ENCODE measurements at places on chromosomes 7 and 10. TPM values are rescaled to one million over a fixed set of nuclear protein-coding genes. Genes with fewer than 3 reads are reported as not detected.

The GIMAP4 gene
- 0.27 TPM for total RNA-seq

The SMARCD3 gene
- total RNA-seq: 0.29 TPM

The CCDC136 gene
- total RNA-seq: 13.9 TPM

The GSAP gene
- total RNA-seq: 200 TPM

- H3K36me3 ChIP-seq: peaks cover 8% of the 10 kb centered on the region
- H3K27ac ChIP-seq: no peak overlapping the region
- no peak for DNase-seq
- H3K27me3 ChIP-seq: no peaks in the 10 kb centered on the region
- H3K4me1 ChIP-seq: no peaks in the 10 kb centered on the region
These were observed 8.1 kb downstream of the TFAM start for GRCh38 chr10:58393317-58393716.

DNA sequence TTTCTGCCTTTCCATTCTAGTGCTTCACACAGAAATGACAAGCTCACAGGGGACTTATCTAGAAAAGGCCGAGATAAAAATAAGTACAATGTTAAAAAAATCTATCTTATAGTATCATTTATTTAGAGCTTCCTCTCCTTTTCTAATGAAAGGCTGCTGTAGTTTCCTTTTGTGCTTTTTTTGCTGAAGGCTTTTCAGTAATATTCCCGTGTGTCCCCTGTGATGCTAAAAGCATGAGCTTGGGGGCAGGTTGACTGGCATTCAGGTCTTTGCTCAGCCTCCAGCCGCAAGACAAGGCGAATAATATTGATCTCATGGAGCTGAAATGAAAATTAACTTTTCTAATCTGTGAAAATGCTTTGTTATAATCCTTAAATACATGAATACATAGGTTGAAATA lies 143.0 kb downstream of the ST7 start:
- H3K27me3 ChIP-seq: no peaks in the 10 kb centered on the region
- no peaks in the 10 kb centered on the region for H3K4me1 ChIP-seq
- no peak overlapping the region for H3K4me3 ChIP-seq
- no peaks in the 10 kb centered on the region for H3K36me3 ChIP-seq
- no peak for DNase-seq

DNA sequence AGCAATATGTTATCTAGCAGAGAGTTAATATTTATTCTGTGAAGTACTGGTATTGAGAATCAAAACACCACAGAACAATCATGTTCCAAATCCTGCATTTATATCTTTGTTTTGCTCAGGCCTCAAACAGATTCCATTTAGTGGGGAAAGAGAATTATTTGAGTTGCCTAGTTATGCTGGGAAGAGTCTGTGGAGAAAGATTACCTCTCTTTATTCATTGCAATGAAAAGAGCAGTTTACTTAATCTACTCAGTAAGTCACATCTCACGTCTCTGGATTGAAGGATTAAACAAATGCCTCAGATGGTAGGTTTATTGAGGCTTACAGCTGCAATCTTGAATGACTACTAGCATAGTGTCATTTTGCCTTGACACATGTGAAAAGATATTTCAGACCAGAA lies 76.4 kb downstream of the RUNDC3B start:
- no peak for DNase-seq
- no peak overlapping the region for H3K4me3 ChIP-seq
- H3K36me3 ChIP-seq: no peaks in the 10 kb centered on the region
- H3K27ac ChIP-seq: no peak overlapping the region
- H3K4me1 ChIP-seq: no peaks in the 10 kb centered on the region

- H3K27ac ChIP-seq: no peak overlapping the region
- no peak for DNase-seq
- no peak overlapping the region for H3K4me3 ChIP-seq
- H3K4me1 ChIP-seq: no peaks in the 10 kb centered on the region
- no peaks in the 10 kb centered on the region for H3K36me3 ChIP-seq
- H3K27me3 ChIP-seq: no peaks in the 10 kb centered on the region
These were observed 255.6 kb upstream of the ZNF32 start for GRCh38 chr10:43904301-43904700.

DNA sequence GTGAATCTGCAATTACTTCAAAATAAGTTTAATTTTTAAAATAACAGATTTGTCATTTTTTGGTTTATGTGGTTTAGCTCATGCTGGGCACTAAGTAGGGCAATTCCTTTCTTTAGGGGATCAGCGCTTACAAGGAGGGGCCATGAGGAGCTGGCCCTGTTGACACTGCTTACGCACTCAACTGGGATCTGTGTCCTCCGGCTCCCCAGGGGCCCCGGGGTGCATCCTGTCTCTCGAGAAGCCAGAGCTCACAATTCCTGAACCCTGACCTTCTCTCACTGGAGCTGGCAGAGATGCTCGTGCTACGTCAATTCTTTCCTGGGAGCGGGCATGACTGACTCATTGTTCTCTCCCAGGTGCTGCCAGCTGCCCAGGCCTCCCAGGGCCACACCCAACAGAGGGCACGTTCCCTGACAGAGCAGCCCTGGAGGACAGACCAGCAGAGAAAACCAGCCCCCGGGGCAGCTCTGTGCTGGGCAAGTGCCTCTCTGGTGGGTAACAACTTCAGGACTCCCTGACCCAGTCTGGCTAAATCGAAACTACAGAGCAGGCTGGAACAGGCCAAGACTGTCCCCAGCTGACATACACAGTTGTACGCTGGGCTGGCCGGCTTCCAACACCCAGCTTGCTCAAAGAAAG lies 36.8 kb downstream of the CTBP2 start:
- no peaks in the 10 kb centered on the region for H3K27me3 ChIP-seq
- DNase-seq: no peak
- H3K27ac ChIP-seq: no peak overlapping the region
- no peaks in the 10 kb centered on the region for H3K36me3 ChIP-seq
- no peak overlapping the region for H3K4me3 ChIP-seq

- H3K4me1 ChIP-seq: peaks cover 19% of the 10 kb centered on the region
- H3K27ac ChIP-seq: no peak overlapping the region
- DNase-seq: no peak
- H3K36me3 ChIP-seq: peaks cover 3% of the 10 kb centered on the region
- H3K4me3 ChIP-seq: no peak overlapping the region
These were observed 16.3 kb downstream of the RBM33 start for GRCh38 chr7:155660758-155661093.

The PTPRN2 gene
- 1.5 TPM for total RNA-seq

The RAPGEF5 gene
- total RNA-seq: 37.6 TPM

- H3K27me3 ChIP-seq: no peaks in the 10 kb centered on the region
- no peaks in the 10 kb centered on the region for H3K4me1 ChIP-seq
- H3K4me3 ChIP-seq: no peak overlapping the region
- no peaks in the 10 kb centered on the region for H3K36me3 ChIP-seq
- H3K27ac ChIP-seq: no peak overlapping the region
These were observed 85.5 kb downstream of the PARD3 start for GRCh38 chr10:34729619-34730018.

The GOLGA7B gene
- total RNA-seq: not detected

- DNase-seq: no peak
- H3K4me3 ChIP-seq: no peak overlapping the region
- H3K27ac ChIP-seq: no peak overlapping the region
- H3K36me3 ChIP-seq: no peaks in the 10 kb centered on the region
- H3K4me1 ChIP-seq: peaks cover 6% of the 10 kb centered on the region
- no peaks in the 10 kb centered on the region for H3K27me3 ChIP-seq
These were observed 128.1 kb upstream of the FAM20C start for GRCh38 chr7:64098-64915.

GRCh38 chr10:68166871-68167585 lies 57.7 kb downstream of the MYPN start:
- no peaks in the 10 kb centered on the region for H3K27me3 ChIP-seq
- no peak for DNase-seq
- H3K27ac ChIP-seq: no peak overlapping the region
- no peak overlapping the region for H3K4me3 ChIP-seq

The LHFPL3 gene
- not detected for total RNA-seq

The ZNF365 gene
- total RNA-seq: 0.17 TPM

GRCh38 chr7:15669443-15670090 lies 16.9 kb downstream of the MEOX2 start:
- no peaks in the 10 kb centered on the region for H3K4me1 ChIP-seq
- H3K36me3 ChIP-seq: no peaks in the 10 kb centered on the region
- no peak for DNase-seq
- H3K27ac ChIP-seq: no peak overlapping the region
- no peak overlapping the region for H3K4me3 ChIP-seq
- no peaks in the 10 kb centered on the region for H3K27me3 ChIP-seq

- no peaks in the 10 kb centered on the region for H3K27me3 ChIP-seq
- H3K4me3 ChIP-seq: no peak overlapping the region
- no peak for DNase-seq
- peaks cover 5% of the 10 kb centered on the region for H3K36me3 ChIP-seq
- H3K4me1 ChIP-seq: peaks cover 23% of the 10 kb centered on the region
These were observed 70.6 kb downstream of the AP3M1 start for GRCh38 chr10:74079936-74080590.

The HIBADH gene
- 15.0 TPM for total RNA-seq

The PRPS1L1 gene
- total RNA-seq: not detected

- H3K4me3 ChIP-seq: no peak overlapping the region
- H3K4me1 ChIP-seq: no peaks in the 10 kb centered on the region
- DNase-seq: no peak
- H3K36me3 ChIP-seq: no peaks in the 10 kb centered on the region
These were observed 182.6 kb downstream of the PON1 start for GRCh38 chr7:95141755-95142154.

The ANKRD1 gene
- not detected for total RNA-seq

The MRPS24 gene
- 44.3 TPM for total RNA-seq

DNA sequence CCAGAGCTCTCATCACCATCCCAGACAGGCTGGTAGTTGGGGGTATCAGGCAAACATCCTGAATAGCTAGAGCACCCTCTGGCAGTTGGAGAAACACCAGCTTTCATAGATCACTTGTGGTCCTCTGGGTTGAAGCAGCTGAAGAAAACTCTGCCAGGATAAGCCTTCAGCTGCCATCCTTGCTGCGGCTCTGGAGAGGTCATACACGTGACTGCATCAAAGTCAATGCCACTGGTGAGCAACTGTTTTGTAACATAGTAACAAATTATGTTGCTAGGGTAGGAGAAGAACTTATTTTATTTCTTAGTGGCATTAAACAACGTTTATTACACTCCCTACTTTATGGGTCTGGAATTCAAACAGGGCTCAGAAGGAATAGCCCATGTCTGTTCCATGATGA lies 19.2 kb upstream of the PANK1 start:
- no peaks in the 10 kb centered on the region for H3K4me1 ChIP-seq
- H3K4me3 ChIP-seq: no peak overlapping the region
- H3K27me3 ChIP-seq: peaks cover 3% of the 10 kb centered on the region
- H3K36me3 ChIP-seq: no peaks in the 10 kb centered on the region

The PARP12 gene
- total RNA-seq: 160 TPM

DNA sequence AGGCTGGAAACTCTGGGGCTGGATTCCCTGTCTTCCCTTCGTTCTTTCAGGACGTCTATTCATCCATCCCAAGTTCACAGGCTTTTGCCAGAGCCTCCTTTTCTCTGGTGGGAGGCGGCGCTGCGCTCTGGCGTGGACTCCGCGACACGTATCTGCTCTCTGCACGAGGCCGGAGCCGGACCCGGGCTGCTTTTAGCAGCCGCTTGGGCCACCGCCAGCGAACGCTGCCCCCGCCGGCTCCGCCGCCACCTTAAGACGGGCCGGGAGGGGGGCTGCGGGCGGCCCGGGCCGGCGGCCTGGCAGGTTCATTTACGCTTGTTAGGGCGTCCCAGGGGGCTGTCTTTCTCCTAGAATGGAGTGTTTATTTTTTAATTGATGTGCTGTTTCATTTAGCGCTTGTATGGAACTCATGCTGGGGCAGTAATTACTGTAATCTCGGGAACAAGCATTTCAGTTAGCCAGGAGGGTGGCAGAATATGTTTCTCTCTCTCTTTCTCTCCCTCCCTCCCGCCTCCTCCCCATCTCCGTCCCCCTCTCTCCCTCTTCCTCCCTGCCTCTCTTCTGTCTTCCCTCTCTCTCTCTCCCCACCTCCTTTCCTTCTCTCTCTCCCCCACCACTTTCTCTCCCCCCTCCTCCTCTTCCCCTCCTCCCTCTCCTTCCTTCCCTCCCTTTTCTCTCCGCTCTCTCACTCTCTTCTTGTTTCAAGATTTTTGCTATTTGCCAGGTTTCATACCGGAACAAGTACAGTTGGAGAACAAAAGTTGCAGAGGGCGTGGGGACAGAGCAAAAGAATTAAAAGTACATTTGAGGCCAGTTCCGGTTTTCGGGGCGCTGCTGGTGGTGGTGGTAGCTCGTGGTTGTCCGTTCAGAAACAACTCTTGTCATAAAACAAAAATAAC lies 1.3 kb upstream of the FZD8 start:
- peak overlapping the region; percentile 63 for H3K4me3 ChIP-seq
- H3K4me1 ChIP-seq: peaks cover 22% of the 10 kb centered on the region
- H3K27me3 ChIP-seq: peaks cover 24% of the 10 kb centered on the region
- H3K36me3 ChIP-seq: no peaks in the 10 kb centered on the region
- H3K27ac ChIP-seq: no peak overlapping the region
- DNase-seq: peak; percentile 45

DNA sequence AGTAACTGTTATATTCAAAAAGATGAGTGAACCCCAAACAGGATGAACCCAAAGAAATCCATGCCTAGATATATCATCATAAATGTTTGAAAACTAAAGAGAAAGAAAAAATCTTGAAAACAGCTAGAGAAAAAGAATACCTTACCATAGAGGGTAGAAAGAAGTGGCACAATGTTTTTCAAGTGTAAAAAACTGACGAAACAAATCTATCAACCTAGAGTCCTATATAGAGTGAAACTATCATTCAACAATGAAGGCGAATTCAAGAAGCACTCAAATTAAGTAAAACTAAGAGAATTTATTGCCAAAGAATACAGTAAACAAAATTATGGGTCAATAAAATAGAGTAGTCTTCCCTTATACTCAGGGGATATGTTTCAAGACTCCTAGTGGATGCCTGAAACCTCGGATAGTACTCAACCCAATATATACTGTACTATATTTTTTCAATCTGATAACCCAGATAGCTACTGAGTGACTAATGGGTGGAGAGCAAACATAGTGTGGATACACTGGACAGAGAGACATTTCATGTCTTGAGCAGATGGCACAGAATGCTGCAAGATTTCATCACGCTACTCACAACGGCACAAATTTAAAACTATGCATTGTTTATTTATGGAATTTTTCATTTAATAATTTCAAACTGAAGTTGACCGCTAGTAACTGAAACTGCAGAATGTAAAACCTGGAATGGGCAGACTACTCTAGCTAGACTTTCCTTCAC lies 52.6 kb upstream of the TMEM106B start:
- DNase-seq: no peak
- no peaks in the 10 kb centered on the region for H3K27me3 ChIP-seq
- no peak overlapping the region for H3K27ac ChIP-seq
- no peaks in the 10 kb centered on the region for H3K36me3 ChIP-seq
- H3K4me1 ChIP-seq: no peaks in the 10 kb centered on the region
- no peak overlapping the region for H3K4me3 ChIP-seq

DNA sequence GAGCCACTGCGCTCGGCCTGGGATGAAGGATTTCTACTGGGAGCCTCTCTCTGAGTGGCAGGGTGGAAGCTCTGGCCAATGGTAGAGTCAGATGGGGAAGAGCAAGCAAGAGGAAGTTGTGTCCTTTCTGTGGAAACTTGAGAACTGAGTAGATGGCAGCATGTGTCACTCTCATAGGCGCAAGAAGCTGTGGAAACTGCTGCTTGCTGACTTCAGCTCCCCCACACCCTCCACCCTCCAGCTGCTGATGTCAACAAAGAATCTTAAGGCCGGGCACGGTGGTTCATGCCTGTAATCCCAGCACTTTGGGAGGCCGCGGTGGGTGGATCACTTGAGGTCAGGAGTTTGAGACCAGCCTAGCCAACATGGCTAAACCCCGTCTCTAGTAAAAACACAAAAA lies 39.8 kb upstream of the SRGN start:
- no peak for DNase-seq
- no peaks in the 10 kb centered on the region for H3K36me3 ChIP-seq
- no peak overlapping the region for H3K27ac ChIP-seq
- no peaks in the 10 kb centered on the region for H3K27me3 ChIP-seq
- H3K4me1 ChIP-seq: peaks cover 27% of the 10 kb centered on the region

The CLIP2 gene
- total RNA-seq: 49.5 TPM

Data from B cell (primary cell).